ENCODE measurements at places on chromosomes 16 and 17.

DNA sequence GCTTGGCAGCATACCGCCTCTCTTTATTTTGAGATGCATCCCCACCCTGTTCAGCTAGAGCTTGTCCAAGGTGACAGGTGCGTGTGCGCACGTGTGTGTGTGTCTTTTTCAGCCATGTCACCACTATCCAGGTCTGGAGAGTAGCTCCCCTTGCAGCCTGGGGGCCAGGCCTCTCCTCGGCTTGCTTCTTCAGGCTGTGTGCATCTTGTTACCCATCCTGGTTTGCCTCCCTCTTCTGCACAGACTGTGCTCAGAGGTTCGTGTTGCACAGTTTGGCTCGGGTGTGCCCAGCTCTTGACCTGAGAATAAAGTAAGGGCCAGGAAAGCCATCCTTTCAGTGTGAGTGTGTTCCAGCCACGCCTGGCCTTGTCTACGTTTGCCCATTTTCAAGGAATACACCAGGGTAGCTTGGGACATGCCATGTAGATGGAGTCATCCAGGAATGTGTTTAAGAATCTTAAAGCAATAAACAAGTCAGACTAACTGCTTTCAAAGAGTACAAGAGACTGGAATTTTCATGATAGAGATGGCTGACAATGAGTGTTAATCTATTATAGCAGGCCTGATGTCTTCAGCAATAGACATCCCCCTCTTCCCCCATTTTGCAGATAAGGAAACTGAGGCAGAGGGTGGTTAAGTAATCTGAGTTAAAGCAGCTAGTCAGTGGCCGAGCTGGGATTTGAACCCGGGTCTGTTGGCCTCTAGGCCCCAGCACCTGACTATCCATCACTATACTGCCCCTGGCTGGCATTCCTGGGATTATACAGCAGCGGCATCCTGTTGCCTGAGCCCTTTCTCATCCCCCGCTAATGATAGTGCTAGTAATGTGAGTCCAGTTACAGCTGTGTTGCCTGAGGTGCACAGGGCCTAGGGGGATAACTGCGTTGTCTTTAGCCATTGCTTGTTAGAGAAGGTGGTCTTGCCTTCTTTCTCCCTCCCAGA lies 77.9 kb downstream of the KSR1 start:
- DNase-seq, result no peak

- no peak for DNase-seq
These were observed 24.3 kb upstream of the MLKL start for GRCh38 chr16:74724820-74725549.

DNA sequence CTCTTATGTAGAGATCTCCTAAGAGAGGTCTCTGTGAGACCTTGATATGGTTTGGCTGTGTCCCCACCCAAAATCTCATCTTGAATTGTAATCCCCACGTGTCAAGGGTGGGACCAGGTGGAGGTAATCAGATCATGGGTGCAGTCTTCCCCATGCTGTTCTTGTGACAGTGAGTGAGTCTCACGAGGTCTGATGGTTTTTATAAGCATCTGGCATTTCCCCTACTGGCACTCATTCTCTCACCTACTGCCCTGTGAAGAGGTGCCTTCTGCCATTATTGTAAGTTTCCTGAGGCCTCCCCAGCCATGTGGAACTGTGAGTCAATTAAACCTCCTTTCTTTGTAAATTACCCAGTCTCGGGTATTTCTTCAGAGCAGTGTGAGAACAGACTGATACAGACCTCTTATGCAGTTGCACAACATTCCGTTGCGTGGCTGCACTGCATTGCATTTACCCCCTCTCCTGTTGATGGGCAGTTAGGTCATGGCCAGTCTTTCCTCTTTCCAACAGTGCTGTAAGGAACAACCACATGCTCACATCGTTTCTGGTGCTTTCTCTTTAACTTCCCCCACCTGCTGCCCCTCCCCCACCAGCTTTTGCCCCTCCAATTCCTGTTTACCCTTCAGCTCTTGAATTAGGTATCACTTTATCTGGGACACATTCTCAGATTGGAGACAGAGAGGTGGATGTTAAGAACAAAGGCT lies 43.6 kb upstream of the MED9 start:
- no peak for DNase-seq

DNA sequence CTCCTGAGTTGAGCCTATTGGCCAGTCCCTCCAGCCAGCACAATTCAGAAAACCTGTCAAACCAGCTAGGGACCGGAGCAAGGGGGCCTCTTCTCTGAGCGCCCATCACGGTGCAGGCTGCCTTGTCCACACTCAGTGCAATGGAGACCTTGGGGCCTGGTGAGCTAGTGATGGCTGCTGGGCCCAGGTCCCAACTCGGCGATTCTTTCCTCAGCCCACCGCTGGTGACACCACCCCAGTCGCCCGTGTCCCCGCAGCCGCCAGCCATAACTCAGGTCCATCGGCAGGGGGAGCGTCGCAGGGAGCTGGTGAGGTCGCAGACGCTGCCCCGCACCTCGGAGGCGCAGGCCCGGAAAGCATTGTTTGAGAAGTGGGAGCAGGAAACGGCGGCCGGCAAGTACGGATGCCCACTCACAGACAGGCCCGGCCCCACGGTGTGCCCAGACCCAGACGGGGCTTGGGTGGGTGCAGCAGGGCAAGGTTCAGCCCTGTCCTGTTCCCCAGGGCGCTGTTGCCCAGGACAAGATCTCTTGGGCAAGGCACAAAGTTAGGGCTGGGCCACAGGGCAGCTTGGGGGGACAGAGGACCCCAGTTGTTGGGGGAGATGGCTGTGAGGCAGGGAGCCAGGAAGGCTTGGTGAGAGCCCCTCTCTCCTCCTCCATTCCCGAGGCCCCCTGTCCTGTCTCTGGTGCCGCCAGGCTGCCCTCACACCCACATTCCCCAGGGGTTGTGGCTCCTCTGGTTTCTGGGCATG lies 10.8 kb downstream of the SMTNL2 start:
- DNase-seq, result no peak

GRCh38 chr17:68579194-68579927 lies 21.8 kb downstream of the FAM20A start:
- DNase-seq, result no peak

- no peak for DNase-seq
These were observed 587.7 kb upstream of the HSBP1 start for GRCh38 chr16:83220066-83220465.

GRCh38 chr16:47408491-47408890 lies 52.4 kb downstream of the ITFG1 start:
- DNase-seq, result no peak
